ENCODE measurements at places on chromosomes 4 and X.

DNA sequence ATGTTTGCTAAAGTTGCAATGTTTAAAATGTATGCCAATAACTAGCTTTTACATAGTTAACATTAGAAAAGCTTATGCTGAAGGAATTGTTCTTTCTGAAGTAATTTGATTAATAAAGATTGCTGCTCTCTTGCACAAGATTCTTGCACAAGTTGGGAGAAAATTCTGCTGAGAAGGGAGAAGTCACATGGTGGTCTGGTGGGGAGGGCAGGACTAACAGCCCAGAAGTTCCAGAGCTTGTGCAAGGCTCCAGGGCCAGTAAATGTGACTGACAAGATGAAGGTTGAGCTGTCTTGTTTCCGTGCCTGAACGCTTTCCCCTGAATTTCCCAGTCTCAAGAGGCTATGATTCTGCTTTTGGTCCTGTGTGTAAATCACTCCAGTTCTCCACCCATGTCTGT is 112.9 kb upstream of the VCX start:
- DNase-seq = no peak

- no peak for DNase-seq
Observed at GRCh38 chr4:15005474-15006115, 3.3 kb downstream of the CPEB2 start.

DNA sequence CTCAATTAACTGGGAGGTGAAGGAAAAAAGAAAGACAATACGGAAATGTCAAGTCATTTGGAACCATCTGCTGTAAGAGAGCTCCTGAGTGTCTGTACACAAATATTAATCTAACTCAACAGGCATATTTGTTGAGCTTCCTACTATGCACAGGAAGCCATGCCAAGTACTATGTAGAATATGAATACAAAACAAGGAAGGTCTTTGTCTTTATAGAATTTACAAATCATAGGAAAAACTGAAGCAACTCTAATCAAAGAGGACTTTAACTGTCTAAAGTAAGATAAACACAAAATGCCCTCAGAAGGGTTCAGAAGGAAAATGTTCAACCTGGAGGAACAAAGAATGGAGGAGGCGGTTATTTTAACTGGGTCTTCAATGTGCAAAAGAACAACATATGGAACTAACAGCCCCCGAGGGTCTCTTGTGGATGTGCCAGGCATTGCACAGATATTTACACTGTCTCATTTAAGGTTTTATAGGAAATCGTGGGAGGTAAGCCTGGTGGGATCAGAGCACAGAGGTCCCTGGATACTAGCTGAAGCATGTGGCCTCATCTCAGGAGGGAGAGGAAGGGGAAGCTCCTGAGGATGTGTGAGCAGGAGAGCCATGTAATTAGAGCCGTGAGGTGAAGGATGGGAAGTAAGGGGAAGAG is 5.8 kb downstream of the FAM114A1 start:
- DNase-seq = no peak

- DNase-seq = peak; percentile 27
Observed at GRCh38 chr4:76035799-76036380, at the start of gene CXCL11. CXCL11 (minus strand) TSS chr4:76036070; CDS start chr4:76035987, 83 bp downstream.

GRCh38 chr4:129428454-129428853 is 332.5 kb downstream of the C4orf33 start:
- DNase-seq = no peak

- no peak for DNase-seq
Observed at GRCh38 chr4:20281453-20281852, 29.7 kb downstream of the SLIT2 start.

DNA sequence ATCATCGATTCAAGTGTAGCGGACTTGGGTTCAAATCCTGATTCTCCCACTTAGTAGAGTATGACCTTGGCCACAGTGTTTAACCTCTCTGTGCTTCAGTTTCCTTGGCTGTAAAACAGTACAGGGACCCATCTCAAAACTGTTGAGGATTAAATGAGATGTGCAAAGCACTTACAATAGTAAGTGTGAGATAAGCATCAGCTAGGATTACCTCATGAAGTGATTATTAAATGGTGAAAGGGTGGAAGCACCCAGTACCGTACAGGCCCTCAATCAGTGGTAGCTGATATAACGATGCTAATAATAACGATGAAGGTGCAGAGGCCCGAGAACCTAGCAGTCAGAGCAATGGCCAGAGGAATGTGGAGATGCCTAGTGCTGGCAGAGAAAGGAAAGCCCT is 45.1 kb downstream of the PRPS1 start:
- no peak for DNase-seq

DNA sequence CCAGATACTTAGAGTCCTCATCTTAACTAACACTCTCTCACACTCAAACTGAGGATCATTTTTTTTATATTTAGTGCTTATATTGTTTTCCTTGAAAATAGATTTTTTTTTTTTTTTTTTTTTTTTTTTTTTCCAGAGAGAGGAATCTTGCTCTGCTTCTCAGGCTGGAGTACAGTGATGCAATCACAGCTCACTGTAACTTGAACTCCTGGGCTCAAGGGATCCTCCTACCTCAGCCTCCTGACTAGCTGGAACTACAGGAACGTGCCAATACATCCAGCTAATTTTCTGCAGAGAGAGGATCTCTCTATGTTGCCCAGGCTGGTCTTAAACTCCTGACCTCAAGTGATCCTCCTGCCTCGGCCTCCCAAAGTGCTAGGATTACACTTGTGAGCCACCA is 650.3 kb upstream of the ATOH1 start:
- no peak for DNase-seq

DNA sequence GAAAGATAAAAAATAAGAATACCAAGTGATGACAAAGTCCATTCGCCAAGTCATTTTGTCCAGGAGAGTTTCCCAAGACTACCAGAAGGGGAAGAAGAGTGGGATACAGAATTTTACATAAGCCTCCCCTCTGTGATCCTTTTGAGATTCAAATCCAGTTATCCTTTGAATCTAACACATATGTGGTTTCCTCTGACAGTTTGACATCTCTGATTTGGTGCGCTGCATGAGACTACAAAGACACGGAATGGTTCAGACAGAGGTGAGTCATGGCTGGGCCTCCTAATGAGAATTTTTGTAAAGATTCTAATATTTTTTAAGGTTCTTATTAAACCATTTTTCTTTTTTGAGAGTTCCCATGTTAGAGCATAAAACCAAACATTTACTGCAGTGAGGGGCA is 38.3 kb downstream of the SLC10A6 start:
- no peak for DNase-seq

DNA sequence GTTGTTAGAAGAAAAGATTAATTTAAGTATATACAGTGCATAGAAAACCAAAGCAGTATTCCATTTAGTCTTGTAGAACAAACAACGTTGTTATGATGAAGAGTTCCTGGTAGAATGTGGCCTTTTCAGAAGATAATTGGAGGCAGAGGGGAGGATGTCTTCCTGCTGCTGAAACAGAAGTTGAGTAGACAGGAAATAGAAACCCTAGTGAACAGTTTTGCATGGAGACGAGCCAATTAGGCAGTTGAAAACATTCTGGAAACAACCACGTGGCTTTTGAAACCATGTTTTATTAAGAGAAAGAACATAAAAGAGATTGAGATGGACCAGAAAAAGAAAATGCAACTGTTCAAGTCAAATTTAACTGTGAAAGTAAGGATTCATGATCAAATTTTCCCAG is 325.2 kb downstream of the CAMK2D start:
- peak; percentile 61 for DNase-seq

- no peak for DNase-seq
Observed at GRCh38 chr4:3524349-3524748, 7.9 kb downstream of the LRPAP1 start.

DNA sequence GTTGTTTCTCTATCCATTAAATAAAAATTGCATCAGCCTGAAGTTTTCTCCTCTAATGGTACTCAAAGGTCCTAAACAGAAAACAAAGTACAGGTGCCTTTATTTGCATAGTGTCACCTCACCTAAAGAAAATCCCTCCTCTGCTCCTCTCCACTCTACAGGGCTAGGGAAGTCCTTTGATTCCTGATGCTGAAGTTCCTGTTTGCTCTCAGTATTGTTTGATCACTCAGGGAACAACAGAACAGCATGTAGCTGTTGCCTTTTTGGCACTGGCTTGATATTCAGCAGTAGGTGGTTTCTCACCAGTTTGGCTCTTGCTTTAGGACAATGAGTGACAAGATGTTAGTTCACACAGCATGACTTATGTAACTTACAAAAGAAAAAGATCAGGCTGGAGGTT is 156.2 kb upstream of the SLC7A11 start:
- no peak for DNase-seq

- no peak for DNase-seq
Observed at GRCh38 chrX:252957-253291, 28.3 kb upstream of the PLCXD1 start.

DNA sequence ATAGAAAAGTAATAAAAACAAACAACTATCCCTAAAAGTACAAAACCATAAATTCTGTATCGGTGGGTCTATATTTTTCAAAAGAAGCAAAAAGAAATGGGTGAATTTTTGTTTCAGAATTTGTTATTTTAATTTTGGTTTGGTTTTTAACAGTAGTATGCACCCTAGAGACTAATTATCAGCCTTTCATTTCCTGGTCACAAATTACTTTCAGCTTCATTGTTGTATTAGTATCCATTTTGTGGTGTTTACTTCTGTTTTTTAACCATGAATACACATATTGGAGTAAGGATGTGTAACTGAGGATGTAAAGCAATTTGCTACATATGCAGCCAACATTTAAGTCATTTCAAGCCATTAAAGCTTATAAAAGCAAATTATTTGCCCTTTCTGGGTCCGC is 97.8 kb downstream of the LUZP4 start:
- no peak for DNase-seq

GRCh38 chr4:100582146-100582545 is 64.3 kb upstream of the EMCN start:
- DNase-seq = no peak

- no peak for DNase-seq
Observed at GRCh38 chrX:23811656-23812055, 28.7 kb downstream of the SAT1 start.

- no peak for DNase-seq
Observed at GRCh38 chrX:35439034-35439660, 359.0 kb upstream of the MAGEB16 start.

DNA sequence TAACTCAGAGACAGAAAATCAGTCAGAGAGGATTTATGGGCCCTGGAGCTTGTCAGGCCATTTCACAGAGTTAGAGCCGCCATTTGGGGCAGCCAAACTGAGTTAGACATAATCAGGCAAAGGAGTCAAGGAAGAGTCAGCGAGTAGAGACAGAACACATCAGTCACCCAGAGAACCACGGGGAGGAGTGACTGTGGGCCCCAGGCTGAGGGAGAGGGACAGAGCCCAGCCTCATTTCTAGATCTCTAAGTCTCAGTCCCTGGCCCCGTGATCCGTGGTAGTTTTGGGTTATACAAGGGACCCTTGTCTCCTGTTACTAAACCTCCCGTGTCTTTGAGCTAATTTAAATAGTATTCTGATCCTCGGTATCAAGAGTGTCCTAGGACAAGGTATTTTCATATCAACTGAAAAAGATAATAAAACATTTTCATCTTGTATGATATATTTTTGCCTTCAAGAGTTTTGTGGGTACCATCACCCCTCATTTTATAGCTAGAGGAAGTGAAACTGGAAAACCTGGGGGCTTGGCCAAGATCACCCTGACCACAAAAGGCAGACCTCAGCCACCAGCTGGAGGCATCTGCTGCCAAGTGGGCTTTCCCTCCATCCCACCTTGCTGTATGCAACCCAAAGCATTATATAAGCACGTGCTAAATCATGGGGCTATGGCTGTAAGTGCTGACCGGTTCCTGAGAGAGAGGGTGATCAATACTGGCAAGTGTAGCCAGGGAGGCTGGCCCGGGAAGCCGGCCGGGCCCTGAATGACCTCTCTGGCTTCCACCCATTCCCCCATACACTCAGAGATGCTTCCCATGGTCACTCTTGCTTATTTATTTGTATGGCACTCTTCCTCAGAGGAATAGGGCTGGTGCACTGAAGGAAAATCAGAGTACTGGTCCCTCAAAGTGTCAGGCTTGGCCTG is 204.1 kb downstream of the BCOR start:
- DNase-seq = no peak

DNA sequence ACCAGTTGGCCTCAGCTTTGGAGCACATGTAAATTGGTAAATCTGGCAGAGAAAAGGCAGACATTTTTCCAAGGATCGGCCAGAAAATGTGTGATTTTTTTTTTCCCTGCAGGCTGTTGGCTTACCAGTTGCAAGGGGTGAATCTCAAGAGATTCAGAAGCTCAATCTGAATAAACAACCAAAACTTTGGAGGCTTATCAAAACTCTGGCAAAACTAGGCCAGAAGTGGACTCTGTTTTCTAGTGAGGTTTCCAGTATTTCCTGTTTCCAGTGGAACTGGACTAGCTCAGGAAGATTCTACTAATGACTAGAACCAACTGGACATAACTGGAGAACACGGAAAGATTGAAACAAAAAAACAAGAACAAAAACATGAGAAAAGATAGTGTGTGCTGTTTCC is 191.3 kb downstream of the SMIM20 start:
- no peak for DNase-seq

DNA sequence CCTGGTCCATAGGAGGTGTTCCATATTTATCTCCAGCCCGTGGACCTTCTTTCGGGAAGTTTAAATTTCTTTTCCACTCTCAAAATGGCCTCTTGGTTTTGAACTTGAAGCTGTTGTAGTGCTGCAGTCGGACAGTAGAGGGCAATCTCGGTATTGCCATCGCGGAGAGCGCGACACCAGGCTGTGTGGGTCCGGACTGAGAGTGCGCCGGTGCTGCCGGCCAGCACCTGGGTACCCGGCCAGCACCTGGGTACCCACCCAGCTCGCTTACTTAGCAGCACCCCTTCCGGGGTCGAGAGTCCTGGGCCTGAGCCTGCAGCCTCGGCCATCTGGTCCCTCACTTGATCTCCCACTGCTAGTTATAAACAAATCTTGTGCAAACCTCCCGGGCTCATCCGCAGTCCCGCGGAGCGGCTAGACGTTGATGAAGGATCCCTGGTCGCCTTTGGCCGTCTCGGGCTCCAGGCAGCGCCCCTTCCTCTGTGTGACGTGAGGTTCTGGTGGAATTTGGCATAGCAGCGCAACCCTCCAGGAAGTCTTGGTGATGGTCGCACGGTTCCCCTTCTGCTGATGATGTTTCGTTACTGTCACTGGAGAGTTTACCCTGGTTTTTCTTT is 18.0 kb downstream of the FAM9A start:
- DNase-seq = no peak

DNA sequence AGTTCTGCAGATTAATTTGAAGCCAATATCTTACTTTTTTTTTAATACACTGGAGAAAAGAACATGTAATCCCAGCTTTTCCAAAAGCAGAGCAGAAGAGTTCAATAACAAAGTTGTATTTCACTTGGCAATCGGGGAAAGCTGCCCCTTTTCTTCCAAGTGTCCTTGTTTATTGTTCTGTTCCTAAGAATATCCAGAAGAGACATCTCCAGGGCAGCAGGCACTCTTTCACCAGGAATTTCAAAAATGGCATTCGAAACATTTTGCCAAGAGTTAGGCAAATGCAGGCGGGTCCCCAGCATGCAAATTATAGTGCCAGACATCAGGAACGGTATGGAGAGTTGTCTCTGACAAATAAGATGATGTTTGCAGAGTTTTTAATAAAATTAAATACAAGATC is 494.5 kb downstream of the BCOR start:
- DNase-seq = no peak

- peak; percentile 2 for DNase-seq
Observed at GRCh38 chr4:21991050-21991449, 42.5 kb upstream of the KCNIP4 start.

- DNase-seq = no peak
Observed at GRCh38 chr4:23169608-23170311, 477.0 kb downstream of the GBA3 start.
